ENCODE measurements at places on chromosomes 12 and 14. TPM values are rescaled to one million over a fixed set of nuclear protein-coding genes. Genes with fewer than 3 reads are reported as not detected.

MMP19 gene
- polyA plus RNA-seq: 1.5 TPM

PPP1R12A gene
- polyA plus RNA-seq: 112 TPM

TEX52 gene
- 3.1 TPM for polyA plus RNA-seq

MUCL1 gene
- 0.25 TPM for polyA plus RNA-seq

PTGER2 gene
- 5.4 TPM for polyA plus RNA-seq

MDP1 gene
- 8.4 TPM for polyA plus RNA-seq

TAS2R19 gene
- polyA plus RNA-seq: 1.9 TPM

RPS26 gene
- polyA plus RNA-seq: 113 TPM

OR6C2 gene
- not detected for polyA plus RNA-seq

GDF3 gene
- polyA plus RNA-seq: 0.48 TPM

REC8 gene
- polyA plus RNA-seq: 88.7 TPM

TMEM229B gene
- 2.6 TPM for polyA plus RNA-seq

SLC25A21 gene
- polyA plus RNA-seq: 4.4 TPM

CIDEB gene
- polyA plus RNA-seq: 24.8 TPM

MORN3 gene
- polyA plus RNA-seq: 2.0 TPM

BCL11B gene
- 2.7 TPM for polyA plus RNA-seq

LRRC10 gene
- 0.08 TPM for polyA plus RNA-seq

DCAF11 gene
- polyA plus RNA-seq: 75.4 TPM

FOXN4 gene
- polyA plus RNA-seq: 2.9 TPM

IQSEC3 gene
- 10.8 TPM for polyA plus RNA-seq

POTEG gene
- not detected for polyA plus RNA-seq

IL23A gene
- polyA plus RNA-seq: 1.2 TPM

NRXN3 gene
- 9.0 TPM for polyA plus RNA-seq

PLXNC1 gene
- 7.5 TPM for polyA plus RNA-seq

KLRD1 gene
- 0.37 TPM for polyA plus RNA-seq

B4GALNT3 gene
- polyA plus RNA-seq: 18.3 TPM

ITGB7 gene
- polyA plus RNA-seq: 1.8 TPM

HVCN1 gene
- polyA plus RNA-seq: 10.7 TPM

FLVCR2 gene
- 10.1 TPM for polyA plus RNA-seq

BLOC1S1 gene
- polyA plus RNA-seq: 101 TPM

POP5 gene
- polyA plus RNA-seq: 65.0 TPM

HHIPL1 gene
- 0.98 TPM for polyA plus RNA-seq

Measured in left kidney (tissue), 8 donors.